ENCODE measurements at places on chromosomes 6 and 20.

DNA sequence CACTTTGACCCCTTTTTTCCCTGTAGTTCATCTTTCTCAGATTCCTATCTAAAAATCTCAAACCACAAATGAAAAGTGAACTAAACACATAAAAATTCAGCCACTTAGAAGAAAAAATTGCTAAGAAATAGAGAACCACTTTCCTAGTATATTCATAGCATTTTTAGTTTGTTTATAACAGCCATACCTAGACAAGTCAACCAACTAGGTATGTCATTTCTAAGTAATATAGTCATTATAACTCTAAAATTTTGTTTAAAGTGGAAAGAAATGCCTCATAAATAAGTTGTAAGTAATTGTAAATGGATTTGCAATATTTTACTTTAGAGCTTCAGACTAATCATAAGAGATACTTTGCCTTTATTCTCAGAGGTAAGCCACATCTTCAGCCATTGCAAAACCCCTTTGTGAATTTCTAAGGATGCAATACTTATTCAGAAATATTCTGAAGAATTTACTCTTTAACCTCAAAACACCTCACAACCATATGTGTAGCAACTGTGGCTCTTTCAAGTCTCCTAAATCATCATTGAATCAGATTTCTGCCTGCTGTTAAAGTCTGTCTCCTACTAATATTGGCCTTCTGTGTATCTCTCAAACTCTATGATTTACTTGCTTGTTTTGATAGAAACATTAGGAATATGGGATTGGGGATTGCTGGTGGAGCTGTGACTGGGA is 6.9 kb upstream of the SUMO4 start:
- no peak for DNase-seq

DNA sequence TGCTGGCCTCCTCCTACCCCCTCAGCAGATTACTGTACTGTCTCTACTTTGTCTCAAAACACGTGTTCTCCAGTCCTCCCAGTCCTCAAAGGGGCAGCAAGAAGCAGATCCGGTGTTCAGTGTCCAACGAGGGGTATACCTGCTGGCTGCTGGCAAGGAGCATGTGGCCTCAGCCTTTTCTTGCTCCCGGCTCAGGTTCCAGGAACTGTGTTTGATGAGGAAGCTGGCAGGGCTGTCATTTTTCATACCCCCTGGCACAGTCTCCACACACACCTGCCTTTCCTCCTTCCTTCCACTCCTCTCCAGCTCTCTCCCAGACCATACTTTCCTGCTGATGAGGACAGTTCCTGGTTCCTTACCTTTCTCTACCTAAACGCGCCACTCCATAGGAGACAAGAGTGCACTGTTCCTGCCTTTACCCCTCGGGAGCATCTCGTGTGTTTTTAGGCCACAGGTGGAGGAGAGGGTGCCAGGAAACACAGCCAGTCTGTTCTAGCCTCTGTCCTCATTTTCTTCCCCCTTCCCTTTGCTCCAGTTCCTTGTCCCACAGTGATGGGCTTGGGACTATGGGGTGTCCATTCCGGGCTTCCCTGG is 77.2 kb downstream of the SSR1 start:
- DNase-seq = no peak

DNA sequence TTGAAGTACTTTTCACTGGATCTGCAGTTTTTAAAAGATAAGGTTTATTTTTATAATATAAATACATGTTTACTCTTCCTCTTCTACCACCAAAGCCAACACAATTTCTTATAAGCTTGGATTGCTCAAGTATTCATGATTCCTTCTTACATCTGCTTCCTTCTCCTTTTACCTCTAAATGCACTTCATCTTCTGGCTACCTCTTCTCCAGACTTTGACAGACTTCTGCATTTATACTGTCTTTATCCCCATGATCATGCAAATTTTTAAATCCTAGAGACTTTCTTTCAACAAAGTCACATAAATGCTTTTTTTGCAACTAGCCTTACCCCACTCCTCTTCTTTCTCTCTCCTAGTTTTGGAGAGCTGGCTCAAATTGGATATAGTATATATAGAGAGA is 142.9 kb downstream of the TFAP2B start:
- no peak for DNase-seq

DNA sequence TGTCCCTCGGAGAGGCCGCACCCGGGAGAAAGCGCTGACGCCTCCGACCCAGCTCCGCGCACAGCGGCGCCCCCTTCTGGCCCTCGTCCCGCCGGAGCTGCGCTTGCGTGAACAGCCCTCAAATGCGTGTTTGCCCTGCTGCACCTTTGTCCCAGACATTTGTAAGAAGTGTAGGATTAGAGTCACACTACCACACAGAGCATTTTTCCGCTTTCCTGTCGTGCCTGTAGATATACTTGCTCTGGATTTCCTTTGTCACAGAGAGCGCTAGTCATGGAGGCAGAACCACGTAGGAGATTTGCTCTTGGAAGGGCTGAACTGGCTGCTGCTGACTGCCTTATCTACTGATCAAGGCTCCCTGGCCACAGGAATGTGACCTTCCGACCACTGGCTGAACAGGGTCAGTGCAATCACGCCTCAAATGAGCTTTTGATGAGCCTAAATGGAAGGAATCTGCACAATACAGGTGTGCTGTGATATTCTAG is 62.3 kb downstream of the PAX1 start:
- peak; percentile 86 for DNase-seq

GRCh38 chr6:146433881-146434731 is 109.5 kb upstream of the RAB32 start:
- peak; percentile 57 for DNase-seq

GRCh38 chr6:26156850-26157250 is 69.6 kb downstream of the HFE start:
- peak; percentile 73 for DNase-seq

GRCh38 chr6:118571121-118571520 is 23.0 kb downstream of the PLN start:
- no peak for DNase-seq

DNA sequence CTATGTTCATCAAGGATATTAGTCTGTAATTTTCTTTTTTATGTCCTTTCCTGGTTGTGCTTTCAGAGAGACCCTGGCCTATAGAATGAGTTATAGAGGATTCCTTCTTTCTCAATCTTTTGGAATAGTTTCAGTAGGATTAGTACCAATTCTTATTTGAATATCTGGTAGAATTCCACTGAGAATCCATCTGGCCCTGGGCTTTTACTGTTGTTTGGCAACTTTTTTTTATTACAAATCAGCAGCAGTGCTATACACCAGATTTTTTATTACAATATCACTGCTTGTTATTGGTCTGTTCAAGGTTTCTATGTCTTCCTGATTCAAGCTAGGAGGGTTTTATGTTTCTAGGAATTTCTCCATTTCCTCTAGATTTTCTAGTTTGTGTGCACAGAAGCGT is 50.0 kb upstream of the NRSN1 start:
- no peak for DNase-seq

- DNase-seq = no peak
Observed at GRCh38 chr6:165701564-165702354, 38.7 kb upstream of the PDE10A start.

DNA sequence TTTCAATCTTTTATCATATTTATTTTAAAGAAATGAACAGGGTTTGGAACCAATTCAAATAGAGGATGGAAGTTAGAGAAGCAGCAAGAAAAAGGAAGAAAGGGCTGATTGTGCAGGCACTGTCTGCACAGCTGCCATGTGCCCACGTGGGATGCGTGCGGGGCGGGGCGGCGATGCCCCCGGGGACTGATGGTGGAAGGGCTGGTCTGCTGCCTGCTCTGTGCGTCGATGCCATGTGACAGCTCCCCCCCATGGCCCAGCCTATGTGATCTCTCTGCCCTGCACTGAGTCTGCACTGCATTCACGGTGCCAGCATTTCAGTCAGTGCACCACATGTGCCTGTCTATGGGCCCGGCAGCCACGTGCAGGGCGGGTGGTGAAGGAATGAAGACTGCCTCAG is 96.4 kb downstream of the IRF4 start:
- DNase-seq = no peak

- no peak for DNase-seq
Observed at GRCh38 chr20:20603339-20603990, 109.0 kb downstream of the RALGAPA2 start.

DNA sequence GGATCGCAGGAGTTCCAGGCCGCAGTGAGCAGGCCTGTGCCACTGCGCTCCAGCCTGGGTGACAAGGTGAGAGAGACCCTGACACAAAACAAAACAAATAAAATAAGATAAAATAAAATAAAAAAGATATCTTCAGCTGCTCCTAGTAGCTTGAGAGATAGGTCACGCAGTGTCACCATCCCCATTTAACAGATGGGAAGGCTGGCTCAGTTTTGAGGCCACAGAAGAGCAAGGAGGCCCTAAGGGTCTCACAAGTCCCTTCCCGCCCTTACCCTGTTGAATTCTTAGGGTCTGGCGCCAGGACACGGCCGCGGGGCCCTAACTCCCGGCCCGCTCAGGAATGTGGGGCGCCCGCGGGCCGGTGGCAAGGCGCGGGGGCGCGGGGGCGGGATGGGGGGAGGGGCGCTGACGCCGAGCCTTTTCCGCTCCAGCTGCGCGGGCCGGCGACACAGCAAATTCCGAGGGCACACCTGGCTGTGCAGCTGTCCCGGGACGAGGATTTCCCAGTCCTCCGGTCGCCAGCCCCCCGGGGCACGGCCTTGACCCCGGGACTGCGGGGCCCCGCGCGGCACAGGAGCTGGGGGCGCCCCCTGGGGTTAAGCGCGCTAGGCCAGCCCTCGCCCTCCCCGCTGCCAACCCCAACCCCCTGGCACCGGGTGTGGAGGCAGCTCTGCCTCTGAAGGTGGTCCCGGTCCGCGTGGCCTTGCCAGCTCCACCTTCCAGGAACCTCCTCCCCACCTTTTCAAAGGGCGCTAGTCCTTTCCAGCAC is 10.3 kb upstream of the R3HDML start:
- peak; percentile 85 for DNase-seq

- no peak for DNase-seq
Observed at GRCh38 chr6:18367371-18367770, 19.8 kb upstream of the RNF144B start.

GRCh38 chr6:43964659-43965570 is 162.3 kb downstream of the MRPL14 start:
- no peak for DNase-seq

DNA sequence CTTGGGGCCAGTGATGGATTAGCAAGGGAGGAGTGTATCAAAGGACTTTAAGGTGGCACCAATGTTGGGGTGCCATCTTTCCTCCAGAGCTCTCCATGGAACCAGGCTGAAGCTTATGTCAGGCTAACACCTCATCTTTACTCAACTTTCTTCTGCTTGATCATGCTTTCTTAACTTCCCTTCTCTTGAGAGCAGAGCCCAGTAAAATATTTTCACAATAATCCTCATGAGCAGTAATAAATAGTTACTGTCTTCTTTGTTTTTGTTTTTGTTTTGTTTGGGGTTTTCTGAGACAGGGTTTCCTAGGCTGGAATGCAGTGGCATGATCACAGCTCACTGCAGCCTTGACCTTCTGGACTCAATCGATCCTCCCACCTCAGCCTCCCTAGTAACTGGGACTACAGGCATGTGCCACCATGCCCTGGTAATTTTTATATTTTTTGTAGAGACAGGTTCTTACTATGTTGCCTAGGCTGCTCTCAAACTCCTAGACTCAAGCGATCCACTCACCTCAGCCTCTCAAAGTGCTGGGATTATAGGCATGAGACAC is 127.9 kb upstream of the TOP1 start:
- DNase-seq = no peak

DNA sequence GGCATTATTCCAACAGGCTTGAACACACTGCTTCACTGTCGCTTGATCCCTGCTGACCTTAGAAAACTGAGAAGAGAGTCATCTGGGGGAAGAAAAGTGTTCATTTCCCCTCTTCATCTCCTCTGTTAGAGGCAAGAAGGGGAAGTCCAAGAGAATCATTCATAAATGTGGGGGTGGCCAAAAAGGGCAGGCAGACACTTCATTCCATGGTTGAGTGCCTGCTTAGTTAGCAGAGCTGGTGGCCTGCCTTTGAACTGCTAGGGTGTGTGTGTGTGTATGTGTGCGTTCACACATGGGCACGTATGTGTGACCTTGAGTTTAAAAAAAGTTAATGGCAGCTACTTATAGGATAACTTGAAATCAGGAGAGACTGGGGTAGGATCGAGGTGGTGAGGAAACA is 39.4 kb upstream of the RFPL4B start:
- no peak for DNase-seq

All from H7 (cell line).